Kidney capillary endothelial cell (primary cell): ENCODE measurements at places on chromosomes 4 and X.

- DNase-seq = no peak
Measured at GRCh38 chr4:156391325-156391653, 437.6 kb upstream of the CTSO start.

DNA sequence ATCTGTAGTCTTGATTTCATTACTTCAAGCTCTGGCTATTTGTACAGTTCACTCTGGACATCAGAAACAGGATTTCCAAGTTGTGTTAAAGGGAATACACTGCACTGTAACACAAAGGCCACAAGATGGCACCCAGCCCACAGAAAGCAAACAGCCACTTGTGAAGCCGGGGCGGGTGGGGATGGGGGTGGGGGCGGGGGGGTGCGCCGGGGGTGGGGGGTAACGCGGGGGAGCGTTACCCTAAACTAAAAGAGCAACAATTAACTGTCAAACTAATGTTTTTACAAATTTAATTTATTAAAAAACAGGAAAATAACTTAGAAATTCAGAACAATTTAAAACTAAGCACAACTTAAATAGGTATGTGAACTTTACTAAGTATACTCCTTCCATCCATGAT is 27.3 kb downstream of the PRDX4 start:
- DNase-seq = peak; percentile 36

DNA sequence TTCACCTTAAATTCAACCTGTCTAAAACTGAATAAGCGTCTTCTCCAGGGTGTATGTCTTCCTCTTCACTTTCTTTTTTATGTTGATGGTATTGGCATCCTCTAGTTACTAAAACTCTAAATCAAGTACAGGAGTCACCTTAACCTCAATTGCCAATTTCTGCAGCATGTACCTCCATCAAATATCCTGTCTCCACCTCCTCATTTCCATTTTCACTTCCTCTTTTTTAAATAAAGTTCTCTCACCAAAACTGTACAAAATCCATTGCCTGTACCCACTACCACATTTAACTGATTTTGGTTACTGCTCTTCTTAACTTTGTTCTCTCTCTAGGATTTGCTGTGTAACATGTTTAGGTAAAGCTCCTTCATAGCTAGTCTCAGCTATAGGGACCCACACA is 9.2 kb upstream of the NPFFR2 start:
- DNase-seq = no peak

DNA sequence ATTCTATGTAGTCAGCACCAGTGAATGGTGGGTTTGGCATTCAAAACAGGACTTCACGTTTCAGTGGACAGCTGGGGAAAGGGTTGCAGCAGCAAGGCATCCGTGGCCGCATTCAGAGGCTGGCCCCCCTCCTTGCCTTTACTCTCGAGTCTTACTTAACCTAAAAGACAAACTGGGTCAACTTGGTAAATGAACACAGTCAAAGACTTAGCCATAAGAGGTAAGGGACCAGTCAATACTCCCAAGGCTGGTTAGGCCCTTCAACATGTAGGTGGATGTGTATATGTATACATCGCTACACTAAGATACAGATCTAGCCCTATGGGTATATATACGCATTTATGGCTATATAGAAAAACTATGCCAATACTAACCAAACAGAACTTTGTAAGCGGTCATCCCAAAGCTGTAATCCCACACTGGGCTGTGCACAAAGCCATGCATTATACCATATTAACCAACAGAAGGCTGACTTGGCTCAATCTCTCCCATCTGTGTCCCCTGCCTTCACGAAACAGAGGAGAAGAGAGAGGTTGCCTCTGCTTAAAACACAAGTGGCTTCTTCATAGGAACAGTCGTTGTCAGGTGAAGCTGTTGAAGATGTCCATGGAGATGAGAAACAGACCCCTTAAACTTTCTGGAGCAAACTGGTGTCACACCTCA is 61.9 kb downstream of the TSC22D3 start:
- no peak for DNase-seq

DNA sequence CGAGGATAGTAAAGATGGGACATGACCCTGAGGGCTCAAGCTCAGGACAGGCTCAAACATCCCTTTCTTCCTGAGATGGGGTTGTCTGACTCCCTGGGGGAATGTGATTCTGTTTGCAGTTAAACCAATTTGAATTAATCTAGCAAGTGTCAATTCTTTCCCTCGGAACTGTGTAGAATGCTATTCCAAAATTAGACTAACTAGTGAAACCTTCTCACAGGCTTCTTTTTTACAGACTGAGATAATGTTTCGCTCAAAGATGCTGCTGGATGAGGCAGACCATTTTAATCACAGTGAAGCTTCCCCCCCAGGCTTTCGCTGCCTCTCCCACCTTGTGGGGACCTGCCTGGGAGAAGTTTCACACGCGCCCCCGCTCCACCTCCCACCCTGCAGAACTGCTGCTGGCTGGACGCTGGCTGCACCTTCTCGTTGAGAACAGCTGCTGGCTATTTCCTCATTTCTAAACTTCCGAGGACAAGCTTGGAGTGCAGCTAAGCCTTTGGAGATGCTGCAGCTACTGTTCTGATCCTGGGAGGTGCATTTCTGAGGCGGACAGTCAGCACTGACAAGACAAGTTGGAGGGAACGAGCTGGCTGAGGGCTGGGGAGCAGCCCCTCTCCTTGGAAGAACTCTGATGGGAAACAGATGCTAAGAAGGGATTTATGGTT is 297.8 kb downstream of the RAPGEF2 start:
- DNase-seq = no peak

DNA sequence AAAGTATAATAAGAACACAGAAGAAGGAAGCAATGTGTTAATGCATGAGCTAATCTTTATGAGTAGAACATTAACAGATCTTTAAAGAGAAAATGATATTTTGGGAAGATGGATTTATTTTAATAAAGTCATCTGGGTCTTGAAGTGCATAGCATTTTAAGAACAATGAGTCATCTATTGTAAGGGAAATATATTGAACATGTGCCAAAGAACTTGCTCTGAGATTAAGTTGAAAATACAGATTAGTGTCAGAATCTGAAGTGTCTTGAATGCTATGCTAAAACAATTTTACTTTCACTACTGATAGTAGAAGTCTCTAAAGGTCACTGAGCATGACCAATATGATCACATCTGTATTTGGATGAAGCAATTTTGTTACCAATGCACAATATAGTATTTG is 776.7 kb upstream of the GRID2 start:
- DNase-seq = no peak

GRCh38 chr4:93879919-93880318 is 51.4 kb downstream of the ATOH1 start:
- DNase-seq = no peak

- DNase-seq = no peak
Measured at GRCh38 chr4:78454016-78454415, 97.6 kb upstream of the ANXA3 start.

- DNase-seq = no peak
Measured at GRCh38 chrX:126509923-126510322, 42.7 kb downstream of the DCAF12L1 start.

DNA sequence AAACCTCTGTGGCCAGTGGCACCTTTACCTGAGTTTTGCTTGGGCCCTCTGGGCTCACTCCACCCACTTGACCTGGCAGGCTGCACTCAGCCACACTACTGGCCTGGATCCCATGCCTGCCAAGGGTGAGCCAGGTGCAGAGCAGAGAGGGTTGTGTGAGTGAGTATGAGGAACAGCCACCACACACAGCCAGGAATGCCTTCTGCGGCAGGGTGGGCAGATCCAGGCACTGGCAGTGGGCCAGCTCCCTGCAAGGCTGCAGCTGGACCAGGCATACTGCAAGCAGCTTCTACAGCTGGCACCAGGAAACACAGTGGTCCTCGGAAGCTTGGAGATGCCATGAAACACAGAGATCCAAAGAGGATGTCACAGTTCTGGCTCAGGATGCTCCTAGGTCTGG is 570.1 kb upstream of the ACTRT1 start:
- no peak for DNase-seq

- no peak for DNase-seq
Measured at GRCh38 chrX:18719852-18720251, 12.4 kb downstream of the PPEF1 start.

GRCh38 chr4:177681902-177682301 is 239.7 kb upstream of the AGA start:
- no peak for DNase-seq

GRCh38 chr4:25441519-25442117 is 64.6 kb downstream of the ANAPC4 start:
- DNase-seq = peak; percentile 38

- DNase-seq = no peak
Measured at GRCh38 chr4:101028886-101029285, 318.4 kb downstream of the PPP3CA start.

DNA sequence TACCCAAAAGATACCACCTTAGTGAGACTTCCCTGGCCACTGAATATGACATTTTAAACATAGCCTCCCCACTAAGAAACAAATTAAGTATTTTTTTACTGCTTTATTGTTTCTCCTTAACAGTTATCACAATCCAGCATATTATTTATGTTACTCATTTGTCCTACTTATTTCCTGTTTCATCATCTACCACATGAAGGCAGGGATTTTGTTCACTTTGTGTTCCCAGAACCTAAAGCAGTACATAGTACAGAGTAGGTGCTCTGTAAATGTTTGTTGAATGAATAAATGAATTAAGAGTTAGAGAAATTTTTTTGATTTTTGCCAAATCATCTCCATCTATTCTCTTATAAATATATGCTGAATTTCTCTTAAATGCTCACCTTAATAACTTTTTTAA is 318.4 kb upstream of the GIMD1 start:
- no peak for DNase-seq

- no peak for DNase-seq
Measured at GRCh38 chrX:18994713-18995112, 10.8 kb upstream of the PHKA2 start.

- no peak for DNase-seq
Measured at GRCh38 chrX:130110379-130111219, at the start of gene ELF4. Gene ELF4, minus strand, starts transcription at chrX:130110497. Its CDS starts 29,167 bp downstream, at chrX:130081330.

- DNase-seq = peak; percentile 48
Measured at GRCh38 chr4:73653695-73654106, 33.5 kb upstream of the RASSF6 start.
